Urinary bladder (tissue), 4 donors: ENCODE measurements at places on chromosomes 4 and X. TPM values are rescaled to one million over a fixed set of nuclear protein-coding genes. Genes with fewer than 3 reads are reported as not detected.
A peak's percentile ranks its signal among the peaks of the same experiment; 100 is the strongest.

HELT gene
- not detected for total RNA-seq

MAGEA1 gene
- not detected for total RNA-seq

YY2 gene
- total RNA-seq = 4.2 TPM

DNA sequence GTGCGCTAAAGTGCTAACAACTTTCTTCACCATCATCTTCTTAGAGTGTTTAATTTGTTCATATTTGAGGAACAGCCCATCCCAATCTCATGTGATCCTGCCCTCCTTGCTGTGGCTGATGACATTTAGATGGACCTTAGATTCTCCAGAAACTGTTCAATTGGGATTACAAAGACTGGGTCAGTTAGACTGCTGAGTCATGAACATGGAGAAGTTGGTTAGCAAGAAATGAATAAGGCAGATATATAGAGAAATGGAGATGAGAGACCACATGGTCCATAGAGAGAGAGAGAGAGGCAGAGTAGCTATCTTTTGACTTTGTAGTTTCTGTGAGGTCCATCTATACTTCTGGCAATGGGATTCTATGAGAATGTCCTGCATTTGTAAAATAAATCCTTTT is 275.9 kb downstream of the GLUD2 start:
- DNase-seq = no peak

GRCh38 chrX:8204943-8205342 is 33.9 kb upstream of the VCX2 start:
- DNase-seq = no peak

GRCh38 chr4:68271851-68272357 is 26.4 kb upstream of the TMPRSS11B start:
- DNase-seq = peak; percentile 46
